Left lung (tissue), 14 donors: ENCODE measurements at places on chromosomes 2 and 18. TPM values are rescaled to one million over a fixed set of nuclear protein-coding genes. Genes with fewer than 3 reads are reported as not detected.

- no peak for DNase-seq
Observed at GRCh38 chr2:15963977-15964670, 23.8 kb downstream of the MYCN start.

GRCh38 chr2:233450864-233451575 is 96.7 kb downstream of the DGKD start:
- DNase-seq, result no peak

The TBR1 gene
- not detected for total RNA-seq

DNA sequence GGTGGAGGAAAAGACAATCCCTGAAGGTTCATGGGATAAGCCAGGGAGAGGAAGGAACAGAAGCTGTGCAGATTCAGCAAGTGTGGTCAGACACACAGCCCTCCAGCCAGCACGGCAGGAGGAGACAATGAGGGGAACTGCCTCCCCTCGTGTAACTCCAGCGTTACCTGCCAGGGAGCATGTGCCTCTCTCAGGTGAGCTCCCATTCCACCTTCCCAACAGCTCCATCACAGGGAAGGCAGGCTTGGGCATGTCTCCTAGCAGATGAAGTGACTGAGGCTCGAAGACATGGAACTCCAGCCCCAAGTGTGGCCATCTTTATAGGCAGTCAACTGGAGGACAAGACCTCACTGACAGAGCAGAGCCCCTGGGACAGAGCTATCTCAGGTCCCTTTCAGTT is 47.4 kb downstream of the ZBTB7C start:
- DNase-seq, result no peak

DNA sequence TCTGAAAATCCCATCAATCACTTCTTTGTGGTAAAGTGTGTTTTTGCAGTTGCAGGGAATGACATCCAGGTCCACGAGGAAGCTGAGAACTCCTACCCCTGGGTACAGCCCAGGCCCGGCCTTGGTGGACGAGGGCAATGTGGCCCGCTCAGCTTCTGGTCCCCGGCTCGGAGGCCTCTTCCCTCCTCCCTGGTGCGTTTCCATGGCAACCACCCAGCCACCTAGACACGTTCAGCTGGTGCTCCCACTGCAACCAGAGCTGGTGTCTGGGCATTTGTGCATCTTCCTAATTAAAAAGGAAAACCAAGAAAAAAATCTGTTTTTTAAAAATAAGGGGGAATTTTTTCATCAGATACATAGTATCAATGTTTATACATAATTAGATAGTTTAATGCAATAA is 603.6 kb upstream of the SALL3 start:
- DNase-seq, result no peak

- peak; percentile 47 for DNase-seq
Observed at GRCh38 chr2:53202063-53202462, 565.5 kb upstream of the CHAC2 start.

The CENPA gene
- total RNA-seq, result 4.0 TPM

The TNFRSF11A gene
- total RNA-seq, result 4.7 TPM

DNA sequence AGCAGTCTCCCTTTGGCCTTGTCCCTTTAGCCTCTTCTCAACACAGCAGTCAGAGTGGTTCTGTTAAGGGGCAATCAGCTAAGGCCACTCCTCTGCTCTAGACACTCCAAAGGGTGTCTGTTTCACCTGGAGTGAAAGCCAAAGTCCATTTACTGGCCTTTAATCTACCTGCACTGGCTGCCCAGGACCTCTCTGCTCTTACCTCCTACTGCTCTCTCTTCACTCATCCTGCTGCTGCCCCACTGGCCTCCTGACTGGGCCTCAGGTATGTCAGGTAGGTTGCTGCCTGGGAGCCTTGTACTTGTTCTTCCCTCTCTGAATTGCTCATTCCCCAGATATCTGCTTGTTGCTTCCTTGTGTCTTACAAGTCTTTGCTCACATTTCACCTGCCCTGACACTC is 68.2 kb downstream of the PIKFYVE start:
- DNase-seq, result no peak

DNA sequence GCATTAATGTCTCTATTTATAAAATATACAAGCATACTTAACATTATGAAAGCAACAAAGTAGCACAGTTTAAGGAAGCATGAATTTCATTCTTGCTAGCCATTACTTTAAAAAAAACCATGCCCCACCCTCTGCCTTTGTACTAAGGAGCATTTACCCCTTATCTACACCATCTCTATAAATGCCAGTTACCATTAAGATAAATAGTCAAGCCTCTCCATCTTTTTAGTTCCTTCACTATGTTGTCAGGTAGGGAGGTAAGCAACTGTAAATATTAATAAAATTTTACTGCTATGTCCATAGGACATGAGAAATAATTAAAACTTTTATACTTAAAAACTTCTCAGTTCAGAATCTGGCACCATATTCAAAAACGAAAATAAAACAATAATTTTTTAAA is 42.1 kb downstream of the ROCK1 start:
- no peak for DNase-seq

The PLA2R1 gene
- 4.1 TPM for total RNA-seq

GRCh38 chr2:26732446-26732845 is 31.6 kb upstream of the SLC35F6 start:
- DNase-seq, result no peak

DNA sequence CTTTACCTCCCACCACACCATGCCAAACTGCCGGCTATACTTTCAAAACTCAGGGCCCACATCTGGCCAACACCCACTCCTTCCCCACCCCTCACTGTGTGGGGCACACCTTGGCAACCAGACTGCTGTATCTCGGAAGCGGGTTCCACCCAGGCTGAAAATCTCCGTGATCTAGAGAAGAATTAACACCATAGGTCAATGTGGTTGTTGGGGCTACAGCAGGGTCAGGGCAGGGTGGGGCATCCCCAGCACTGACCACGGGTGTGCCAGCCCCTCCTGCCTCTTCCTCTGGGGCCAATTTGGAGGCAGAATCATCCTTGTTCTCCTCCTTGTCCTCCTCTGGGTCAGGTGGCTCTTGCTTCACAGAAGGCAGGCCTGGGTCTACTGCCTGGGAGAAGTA is 6.3 kb upstream of the CFAP53 start:
- DNase-seq, result no peak

The ATOH8 gene
- 24.7 TPM for total RNA-seq

DNA sequence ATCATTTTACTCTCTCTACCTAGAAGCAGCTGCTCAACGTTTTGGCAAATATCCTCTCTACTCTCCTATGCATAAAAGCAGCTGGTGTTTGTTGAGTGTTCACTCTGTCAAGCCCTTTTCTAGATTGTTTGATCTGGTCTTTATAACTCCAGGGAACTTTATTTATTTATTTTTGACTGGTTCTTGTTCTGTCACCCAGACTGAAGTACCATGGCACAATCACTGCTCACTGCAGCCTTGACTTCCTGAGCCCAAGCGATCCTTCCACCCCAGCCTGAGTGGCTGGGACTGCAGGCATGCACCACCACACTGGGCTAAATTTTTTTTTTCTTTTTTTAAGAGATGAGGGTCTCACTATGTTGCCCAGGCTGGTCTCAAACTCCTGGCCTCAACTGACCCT is 12.7 kb downstream of the CATIP start:
- peak; percentile 64 for DNase-seq

DNA sequence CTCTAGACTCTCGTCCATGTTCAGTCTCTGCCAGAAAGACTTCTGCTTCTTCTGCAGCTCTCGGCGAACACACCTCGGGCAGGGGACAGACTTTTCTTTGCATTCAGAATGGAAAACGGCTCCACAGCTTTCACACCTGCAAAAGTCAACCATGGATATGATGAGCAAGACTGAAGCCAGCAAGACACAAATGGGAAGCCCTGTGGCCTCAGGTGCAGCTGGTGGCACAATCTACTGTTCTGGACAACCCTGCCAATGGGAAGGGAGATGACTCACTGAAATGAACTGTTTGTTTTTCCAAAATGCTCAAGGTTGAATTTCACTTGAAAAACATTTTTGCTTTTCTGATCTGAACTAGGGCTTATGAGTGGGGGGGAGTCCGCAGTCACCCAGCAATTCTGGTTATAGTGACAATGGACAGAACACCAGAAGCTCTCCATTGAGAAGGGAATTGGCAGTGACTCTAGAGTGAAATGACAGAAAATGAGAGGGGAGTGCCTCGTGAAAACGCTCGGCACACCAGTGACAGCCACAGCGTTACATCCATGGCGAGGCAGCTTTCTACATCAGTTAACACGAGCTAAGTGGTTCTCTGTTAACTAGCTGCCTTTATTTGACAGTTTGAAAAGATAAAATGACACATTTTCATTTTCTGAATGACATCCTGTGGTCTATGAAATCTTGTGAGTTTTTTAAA is 58.8 kb upstream of the FZD5 start:
- no peak for DNase-seq

GRCh38 chr2:22952656-22953225 is 432.2 kb upstream of the KLHL29 start:
- no peak for DNase-seq

DNA sequence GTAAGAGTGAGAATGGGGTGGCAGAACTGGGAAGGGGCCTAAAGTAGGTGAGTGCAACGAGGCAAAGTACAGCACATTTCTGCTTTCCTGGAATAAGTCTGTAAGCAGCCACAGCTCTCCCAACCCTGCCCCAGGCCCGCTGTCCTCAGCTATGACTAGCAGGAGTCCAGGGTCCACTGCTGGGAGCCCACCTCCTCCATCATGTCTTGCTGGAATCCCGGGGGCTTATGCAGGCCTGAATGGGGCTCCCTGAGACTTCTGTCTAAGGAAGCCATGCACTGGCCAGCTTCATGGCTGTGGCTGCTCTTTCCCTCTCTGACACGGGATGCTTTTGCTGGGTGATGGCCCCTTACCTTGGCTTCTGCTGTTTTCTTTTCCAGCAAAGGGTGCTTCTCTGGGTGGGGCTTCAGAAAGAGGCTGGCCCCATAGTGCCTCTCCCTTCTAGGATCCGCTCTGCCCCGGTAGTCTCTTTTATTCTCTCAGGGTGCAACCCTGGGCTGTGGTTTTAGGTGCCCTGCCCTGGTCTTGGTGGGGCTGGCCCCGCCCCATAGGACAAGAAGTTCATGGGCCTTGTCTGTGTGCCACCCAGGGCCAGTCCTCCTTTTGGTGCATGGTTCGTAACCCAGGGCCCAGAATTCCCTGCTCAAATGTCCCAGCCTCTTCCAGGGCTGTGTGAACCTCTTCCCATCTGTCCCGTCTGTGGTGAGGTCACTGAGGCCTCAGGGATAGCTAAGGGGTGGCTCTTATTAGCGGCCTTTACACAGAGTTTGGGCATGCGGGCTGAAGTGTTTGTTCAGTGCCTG is 33.8 kb upstream of the POLE4 start:
- no peak for DNase-seq

DNA sequence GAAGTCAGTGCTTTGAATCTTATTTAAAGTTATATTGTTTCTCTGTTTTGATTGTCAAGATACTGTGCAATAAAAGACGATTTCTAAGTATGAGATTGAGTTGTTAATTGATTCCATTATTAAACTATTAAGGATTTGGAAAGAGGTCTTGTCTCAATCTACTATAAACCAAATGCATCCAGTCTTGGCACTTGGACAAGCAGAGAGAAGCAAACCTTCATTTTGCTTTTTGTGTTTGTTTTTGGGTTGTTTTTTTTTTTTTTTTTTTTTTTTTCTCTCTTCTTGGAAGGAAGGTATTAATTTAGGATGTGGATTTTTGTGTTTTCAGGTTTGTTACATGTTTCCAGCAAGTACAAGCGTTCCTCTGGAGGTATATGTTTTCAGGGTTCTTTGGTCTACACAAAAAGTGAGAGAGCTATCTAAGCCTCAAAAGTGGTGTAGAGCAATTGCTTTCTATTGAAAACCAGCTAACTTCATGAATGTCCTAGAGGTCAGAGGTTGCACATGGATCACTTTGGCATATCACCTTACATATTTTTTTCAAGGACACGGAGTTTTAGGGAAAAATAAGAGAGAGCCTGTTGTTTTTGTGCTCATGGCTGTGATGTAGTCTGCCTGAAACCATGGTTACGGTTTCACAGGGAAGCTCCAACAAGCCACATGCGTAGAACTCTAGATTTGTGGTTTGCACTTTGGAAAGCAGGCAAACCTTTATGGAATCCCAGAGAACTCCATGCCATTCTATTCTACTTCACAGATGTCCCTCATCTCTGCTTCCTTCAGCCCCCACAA is 1.8 kb downstream of the PRKCE start:
- DNase-seq, result no peak

GRCh38 chr2:211159972-211160371 is 603.6 kb downstream of the CPS1 start:
- DNase-seq, result no peak

DNA sequence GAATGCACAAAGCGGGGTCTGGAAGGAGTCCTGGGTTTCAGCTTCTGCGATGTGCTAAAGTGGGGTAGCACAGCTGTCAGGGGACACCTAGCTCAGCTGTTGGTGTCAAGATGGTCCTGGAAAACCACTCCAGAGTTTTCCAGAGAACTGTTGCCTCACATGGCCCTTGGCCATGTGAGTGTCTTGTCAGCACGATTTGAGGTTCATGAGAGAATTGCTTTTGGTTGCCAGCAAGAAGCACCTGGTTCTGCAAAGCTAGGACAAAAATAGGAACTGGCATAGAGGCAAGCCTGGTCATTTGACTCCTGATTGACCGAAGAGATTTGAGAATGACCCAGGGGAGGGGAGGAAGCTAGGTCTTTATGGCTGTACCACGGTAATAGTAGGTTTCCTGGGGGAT is 50.4 kb upstream of the CTLA4 start:
- DNase-seq, result no peak

- no peak for DNase-seq
Observed at GRCh38 chr18:7516266-7517117, 50.6 kb upstream of the PTPRM start.

DNA sequence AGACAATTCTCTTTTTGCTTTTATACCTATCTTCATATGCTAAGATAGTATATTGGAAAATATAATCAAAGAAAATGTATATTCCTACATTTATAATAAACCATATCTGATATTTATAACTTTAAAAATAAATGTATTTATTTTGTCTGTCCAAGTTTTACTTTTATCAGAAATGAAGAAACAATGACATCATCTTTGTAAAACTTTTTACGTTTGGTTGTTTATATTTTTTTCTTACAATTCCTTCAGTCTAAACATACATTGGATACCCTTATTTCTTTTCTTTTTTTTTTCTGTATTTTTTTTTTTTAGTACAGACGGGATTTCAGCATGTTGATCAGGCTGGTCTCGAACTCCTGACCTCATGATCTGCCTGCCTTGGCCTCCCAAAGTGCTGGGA is 1577.0 kb upstream of the SLC39A10 start:
- DNase-seq, result no peak

GRCh38 chr2:96957244-96957643 is 29.1 kb downstream of the FAM178B start:
- DNase-seq, result no peak

DNA sequence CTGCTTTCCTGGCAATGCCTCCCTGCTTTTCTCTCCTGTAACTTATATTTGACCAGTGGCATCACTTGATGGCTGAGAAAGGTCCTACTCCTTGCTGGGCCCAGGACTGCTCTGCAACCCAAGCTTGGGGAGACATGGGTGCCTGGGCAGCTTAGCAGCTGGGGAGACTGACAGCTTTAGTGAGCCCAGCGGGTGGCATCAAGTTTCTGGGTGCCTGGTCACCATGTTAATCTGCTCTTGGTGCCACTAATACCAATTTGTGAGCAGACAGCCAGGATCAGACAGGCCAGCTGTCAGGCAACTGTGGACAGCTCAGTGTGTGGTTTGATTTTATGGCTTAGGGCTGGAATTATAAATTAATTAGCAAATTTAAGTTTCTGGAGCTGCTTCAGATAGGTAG is 144.8 kb upstream of the GLI2 start:
- DNase-seq, result no peak
